ENCODE measurements at places on chromosomes 16 and 17.

- no peak for DNase-seq
Measured at GRCh38 chr17:82527898-82528297, 8.4 kb downstream of the FOXK2 start.

GRCh38 chr16:20857281-20857680 is 42.9 kb downstream of the DCUN1D3 start:
- DNase-seq = no peak

- no peak for DNase-seq
Measured at GRCh38 chr17:266701-267667, 85.5 kb upstream of the DOC2B start.

GRCh38 chr16:78443542-78444364 is 344.3 kb downstream of the WWOX start:
- no peak for DNase-seq

DNA sequence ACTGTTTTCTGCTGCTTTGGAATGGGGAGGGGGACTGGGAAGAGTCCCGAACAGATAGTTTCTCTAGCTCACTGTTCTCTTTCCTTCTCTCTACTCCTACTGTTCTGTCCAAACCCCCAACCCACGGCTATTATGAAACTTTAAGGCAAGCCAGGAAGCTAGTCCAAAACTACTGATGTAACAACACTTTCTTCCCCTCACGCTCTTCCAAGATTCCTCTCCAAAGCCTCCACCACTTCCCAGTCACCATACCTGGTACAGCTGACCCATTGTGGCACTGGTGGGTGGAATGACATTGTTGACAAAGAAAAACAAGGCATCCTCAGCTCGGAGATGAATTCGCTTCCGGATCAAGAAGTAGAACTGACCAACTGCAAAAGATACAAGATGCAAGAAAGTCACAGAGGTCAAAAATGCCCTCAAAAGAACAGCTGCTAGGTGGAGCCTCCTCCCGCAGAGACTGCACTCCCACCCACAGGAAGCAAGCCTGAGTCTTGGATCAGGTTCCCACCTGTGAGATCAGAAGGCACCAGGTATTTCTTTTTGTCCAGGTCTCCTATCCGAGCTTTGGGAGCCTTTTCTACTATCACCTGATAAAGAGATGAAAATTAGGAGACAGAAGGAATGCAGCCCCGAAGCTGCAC is 1.0 kb downstream of the GABARAP start:
- no peak for DNase-seq

GRCh38 chr17:17824119-17824782 is 12.5 kb downstream of the SREBF1 start:
- no peak for DNase-seq

GRCh38 chr17:77215281-77215680 is 74.5 kb downstream of the SEC14L1 start:
- DNase-seq = no peak

DNA sequence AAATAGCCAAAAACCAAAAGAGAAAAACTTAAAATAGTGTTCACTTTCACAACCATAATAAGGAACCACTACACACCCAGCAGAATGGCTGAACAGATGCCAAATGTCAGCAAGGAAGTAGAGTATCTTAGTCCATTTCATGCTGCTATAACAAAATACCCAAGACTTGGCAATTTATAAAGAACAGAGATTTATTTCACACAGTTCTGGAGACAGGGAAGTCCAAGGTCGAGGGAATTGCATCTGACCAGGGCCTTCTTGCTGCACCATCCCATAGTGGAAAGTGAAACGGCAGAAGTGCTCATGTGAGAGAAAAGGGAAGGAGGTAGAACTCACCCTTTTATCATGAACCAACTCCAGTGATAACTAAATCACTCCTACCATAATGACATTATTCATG is 33.8 kb upstream of the CCL22 start:
- DNase-seq = no peak

DNA sequence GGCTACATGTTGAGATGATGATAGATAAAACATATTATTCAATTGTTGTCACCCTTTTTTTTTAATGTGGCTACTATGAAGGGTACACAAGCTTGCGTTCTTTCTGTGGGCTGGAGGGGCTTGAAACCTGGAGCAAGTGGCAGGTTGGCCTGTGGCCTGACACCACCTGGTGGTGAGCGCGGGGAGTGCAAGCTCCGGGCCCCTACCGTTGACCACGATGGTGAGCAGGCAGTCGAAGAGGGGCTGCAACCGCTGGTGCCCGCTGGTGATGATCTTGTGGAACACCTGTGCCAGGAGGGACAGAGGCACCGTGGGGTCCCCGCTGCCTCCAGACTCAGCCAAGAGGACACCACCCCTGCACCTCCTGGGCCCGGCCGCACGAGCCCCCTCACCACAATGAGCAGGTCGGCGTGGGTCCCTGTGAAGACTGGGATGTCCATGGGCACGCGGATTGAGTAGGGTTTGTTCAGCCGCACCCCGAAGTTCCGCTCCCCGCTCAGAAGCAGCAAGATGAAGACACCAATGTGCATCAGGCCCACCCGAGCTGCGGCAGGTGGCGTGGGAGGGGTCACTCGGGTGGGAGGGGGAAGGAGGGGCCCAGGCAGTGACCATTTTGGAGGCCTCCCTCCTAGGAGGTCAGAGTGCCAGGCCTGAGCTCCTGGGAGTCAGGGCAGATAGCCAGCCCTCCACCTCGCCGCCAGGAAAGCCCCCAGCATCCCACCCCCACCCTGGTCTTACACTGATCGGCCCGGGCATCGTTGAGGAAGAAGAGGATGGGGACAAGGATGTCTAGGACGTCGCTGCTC is 14.4 kb downstream of the HID1 start:
- peak; percentile 38 for DNase-seq

GRCh38 chr17:6381526-6382465 is 53.1 kb downstream of the AIPL1 start:
- DNase-seq = no peak

GRCh38 chr17:81170727-81171494 is 4.9 kb upstream of the AATK start:
- no peak for DNase-seq

DNA sequence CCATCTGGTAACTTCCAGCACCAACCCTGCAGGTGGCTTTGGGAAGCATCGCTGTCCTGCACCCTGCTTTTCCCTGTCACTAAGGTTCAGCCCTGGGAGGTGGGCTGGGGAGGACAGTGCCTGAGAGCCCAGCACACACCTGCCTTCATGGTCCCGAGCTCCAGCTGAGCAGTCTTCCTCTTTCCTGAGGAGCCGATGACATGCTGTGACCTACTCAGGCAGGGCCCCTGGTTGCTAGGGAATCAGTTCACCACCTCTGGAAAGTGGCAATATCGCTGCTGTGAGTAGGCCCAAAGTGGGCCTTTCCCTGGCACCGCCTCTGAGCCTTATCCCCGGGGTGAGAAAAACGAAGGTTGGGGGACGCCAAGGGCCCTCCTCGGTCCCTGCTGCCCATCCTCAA is 17.9 kb downstream of the ST3GAL2 start:
- no peak for DNase-seq

DNA sequence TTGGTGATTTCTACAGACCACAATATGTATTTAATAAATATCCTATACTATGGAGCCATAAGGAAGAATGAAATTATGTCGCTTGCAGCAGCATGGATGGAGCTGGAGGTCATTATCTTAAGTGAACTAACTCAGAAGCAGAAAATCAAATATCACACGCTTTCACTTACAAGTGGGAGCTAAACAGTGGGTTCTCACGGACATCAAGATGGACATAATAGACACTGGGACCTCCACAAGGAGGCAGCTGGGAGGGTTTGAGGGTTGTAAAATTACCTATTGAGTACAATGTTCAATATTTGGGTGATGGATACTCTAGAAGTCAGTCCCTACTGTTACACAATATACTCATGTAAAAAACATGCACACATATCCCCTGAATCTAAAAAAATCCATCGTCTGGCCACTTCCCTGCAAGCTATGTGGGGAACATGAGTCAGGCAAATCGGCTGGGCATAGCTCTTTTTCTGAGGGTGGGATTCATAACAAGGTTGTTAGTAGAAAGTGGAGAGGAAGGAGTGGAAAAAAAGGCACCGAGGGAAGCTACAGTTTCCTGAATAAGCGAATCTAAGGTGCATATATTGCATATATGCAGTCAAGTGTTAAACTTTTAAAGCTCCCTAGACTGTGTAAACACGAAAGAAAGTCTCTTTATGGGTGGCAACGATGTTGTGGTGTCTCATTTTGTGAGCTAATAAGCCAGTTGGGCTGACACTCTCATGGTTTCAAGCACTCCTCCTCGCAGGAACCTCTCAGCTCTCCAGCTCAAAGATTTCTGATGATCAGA is 135.2 kb upstream of the CPHXL start:
- DNase-seq = no peak

DNA sequence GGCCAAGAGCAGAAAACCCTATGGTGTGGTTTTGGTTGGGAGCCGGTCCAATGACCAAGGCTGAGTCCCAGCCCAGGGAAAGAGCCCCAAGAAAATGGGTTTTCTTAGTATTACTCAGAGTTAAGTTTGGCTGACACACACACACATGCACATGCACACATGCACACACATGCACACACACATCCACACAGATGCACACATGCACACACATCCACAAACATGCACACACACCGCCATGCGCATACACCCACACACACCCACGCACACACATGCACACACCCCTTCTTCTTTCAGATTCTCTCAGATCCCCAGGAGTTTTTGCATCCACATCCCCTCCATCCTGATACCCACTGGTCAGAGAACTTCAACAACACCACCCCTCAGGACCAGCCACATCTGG is 9.1 kb downstream of the ABCC12 start:
- DNase-seq = no peak

GRCh38 chr17:11742886-11743285 is 144.6 kb downstream of the DNAH9 start:
- peak; percentile 27 for DNase-seq

GRCh38 chr17:50689251-50689650 is 18.5 kb downstream of the ANKRD40 start:
- DNase-seq = no peak

- no peak for DNase-seq
Measured at GRCh38 chr17:32445971-32446370, 1.7 kb downstream of the PSMD11 start.

DNA sequence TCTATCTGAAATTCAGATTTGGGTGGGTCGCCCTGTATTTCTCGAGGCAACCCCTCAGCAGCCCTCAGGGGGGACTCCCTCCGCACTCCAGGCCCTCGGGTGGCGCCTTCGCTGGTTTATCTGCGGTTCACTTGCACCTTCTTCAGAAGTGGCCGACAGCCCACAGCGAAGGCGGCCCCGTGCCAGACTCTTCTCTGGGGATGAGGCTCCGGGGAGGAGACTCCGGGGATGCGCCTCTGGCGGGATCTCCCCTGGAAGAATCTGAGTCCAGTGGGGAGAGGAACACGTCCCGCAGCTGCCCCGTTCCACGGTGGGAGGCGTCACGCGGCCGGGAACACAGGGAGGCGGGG is 63.9 kb upstream of the DNAJA2 start:
- peak; percentile 10 for DNase-seq

DNA sequence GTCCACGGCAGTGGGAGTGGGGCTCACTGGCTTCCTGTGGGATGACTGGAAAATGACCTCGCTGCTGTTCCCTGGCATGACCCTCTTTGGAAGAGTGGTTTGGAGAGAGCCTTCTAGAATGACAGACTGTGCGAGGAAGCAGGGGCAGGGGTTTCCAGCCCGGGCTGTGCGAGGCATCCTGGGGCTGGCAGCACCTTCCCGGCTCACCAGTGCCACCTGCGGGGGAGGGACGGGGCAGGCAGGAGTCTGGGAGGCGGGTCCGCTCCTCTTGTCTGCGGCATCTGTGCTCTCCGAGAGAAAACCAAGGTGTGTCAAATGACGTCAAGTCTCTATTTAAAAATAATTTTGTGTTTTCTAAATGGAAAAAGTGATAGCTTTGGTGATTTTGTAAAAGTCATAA is 7.8 kb upstream of the RNF213 start:
- peak; percentile 70 for DNase-seq

GRCh38 chr16:56781528-56781961 is 51.6 kb downstream of the NUP93 start:
- peak; percentile 8 for DNase-seq

DNA sequence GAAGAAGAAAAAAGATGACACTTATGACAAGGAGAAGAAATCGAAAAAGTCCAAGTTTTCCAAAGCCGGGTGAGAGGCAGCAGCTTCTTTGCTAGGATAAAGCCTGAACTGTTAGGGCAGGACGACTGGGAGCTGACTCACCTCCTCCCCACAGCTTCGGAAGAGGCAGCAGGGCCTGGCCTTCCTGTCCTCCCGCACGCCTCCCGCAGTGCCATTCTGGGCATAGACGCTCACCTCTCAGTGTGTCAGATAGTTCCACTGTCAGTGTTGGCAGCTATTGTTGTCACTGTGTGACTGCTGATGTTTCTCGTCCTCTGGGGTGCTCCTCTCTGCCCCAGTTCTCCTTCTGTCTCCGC is 12.6 kb downstream of the UBN1 start:
- DNase-seq = peak; percentile 45

DNA sequence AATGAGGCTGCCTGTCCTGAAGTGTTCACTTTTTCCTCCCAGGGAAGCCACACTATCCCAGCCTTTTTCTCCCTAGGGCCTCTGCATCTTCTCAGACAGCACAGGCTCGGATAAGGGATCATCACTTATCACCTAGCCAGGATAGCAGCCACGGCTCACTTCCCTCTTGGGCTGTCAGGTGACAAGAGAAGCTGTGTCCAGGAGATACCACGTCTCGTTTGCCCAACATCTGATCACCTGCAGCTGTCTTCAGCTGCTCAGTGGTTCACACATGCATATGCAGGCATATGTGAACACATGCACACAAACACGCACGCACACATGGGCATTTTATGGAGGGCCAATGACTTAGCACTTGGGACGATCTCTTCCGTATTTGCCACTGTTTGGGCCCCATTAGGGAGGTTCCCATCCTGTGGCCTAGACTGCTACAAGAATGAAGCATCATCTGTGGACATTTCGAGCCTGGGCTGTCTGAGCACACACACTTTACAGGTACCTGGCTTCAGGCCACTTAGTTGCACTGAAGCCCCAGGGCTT is 32.4 kb upstream of the ADORA2B start:
- DNase-seq = no peak

GRCh38 chr17:35568561-35568960 is 7.9 kb upstream of the SLFN14 start:
- DNase-seq = peak; percentile 53

GRCh38 chr16:27235055-27235937 is 32.0 kb downstream of the KDM8 start:
- DNase-seq = peak; percentile 59

DNA sequence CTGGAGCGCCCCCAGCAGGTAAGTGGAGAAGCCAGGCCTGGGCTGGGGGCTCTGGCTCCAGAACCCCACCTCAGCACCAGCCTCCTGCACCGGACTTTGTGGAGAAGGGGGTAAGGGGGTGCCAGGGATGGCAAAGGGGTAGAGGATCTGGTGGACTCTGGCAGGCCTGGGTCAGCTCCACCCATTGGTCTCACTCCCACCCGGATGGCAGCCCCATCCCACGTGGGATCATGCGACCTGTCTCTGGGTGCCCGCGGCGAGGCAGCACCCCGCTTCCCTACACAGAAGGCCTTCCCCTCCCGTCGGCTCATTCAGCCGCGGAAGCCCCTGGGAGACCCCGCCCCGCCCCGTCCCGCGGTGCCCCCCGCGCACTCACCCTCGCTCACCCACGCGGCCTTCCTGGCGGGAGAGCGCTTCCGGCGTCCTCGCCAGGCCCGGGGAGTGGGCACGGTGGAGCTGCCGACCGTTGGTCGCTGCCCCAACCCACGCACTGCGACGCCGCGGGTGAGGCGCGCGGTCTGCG is 498 bp upstream of the PLEKHG4 start:
- no peak for DNase-seq

- no peak for DNase-seq
Measured at GRCh38 chr17:32604966-32605365, 118.2 kb downstream of the CDK5R1 start.

All from SW480 (cell line).